ENCODE measurements at places on chromosomes 12 and 14.

GRCh38 chr12:71591601-71592000 lies 72.0 kb downstream of the ZFC3H1 start:
- no peak overlapping the region for H3K4me3 ChIP-seq
- DNase-seq = no peak
- no peaks in the 10 kb centered on the region for H3K4me1 ChIP-seq
- H3K27ac ChIP-seq = no peak overlapping the region
- H3K27me3 ChIP-seq = peaks cover 92% of the 10 kb centered on the region

DNA sequence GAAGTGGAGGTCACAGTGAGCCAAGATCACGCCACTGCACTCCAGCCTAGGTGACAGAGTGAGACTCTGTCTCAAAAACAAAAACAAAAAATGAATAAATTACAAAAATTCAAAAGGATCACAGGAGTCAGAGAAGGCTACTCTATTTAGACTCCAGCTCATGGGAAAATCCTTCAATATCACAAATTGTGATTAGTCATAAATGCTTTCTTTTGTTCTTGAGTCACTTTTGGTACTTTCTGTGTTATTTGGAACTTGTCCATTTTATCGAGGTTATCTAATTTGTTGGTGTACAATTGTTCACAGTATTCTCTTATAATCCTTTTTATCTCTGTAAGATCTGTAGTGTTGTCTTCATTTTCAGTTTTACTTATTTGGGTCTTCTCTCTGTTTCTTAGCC lies 18.9 kb downstream of the ALDH2 start:
- no peak overlapping the region for H3K4me3 ChIP-seq
- H3K27me3 ChIP-seq = no peaks in the 10 kb centered on the region
- H3K4me1 ChIP-seq = no peaks in the 10 kb centered on the region
- peaks cover 6% of the 10 kb centered on the region for H3K36me3 ChIP-seq
- no peak overlapping the region for H3K27ac ChIP-seq

DNA sequence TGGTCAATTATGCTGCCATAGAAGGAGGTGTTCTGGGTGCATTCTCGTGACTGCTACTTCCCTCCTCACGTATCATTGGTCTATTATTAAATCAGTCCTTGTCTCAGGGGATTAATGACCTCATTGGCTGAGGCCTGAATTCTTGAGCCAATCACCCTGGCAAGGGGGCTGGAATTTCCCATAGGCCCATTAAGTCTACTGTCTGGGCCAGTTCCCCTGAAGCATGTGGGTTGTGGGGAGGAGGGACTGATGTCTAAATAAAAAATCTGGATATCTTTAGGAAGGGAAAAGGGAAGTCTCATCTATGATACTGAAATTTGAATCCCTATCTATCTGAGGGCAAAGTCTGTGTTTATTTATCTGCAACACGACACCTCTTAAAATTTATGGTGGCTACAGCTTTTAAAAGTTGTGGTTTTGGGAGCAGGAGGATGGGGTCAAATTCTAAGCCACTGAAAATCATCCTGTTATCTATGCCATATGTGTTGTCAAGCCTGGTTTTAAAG lies 71.9 kb downstream of the DYRK2 start:
- no peaks in the 10 kb centered on the region for H3K36me3 ChIP-seq
- H3K4me3 ChIP-seq = no peak overlapping the region
- H3K27ac ChIP-seq = no peak overlapping the region
- no peaks in the 10 kb centered on the region for H3K27me3 ChIP-seq
- H3K4me1 ChIP-seq = no peaks in the 10 kb centered on the region

DNA sequence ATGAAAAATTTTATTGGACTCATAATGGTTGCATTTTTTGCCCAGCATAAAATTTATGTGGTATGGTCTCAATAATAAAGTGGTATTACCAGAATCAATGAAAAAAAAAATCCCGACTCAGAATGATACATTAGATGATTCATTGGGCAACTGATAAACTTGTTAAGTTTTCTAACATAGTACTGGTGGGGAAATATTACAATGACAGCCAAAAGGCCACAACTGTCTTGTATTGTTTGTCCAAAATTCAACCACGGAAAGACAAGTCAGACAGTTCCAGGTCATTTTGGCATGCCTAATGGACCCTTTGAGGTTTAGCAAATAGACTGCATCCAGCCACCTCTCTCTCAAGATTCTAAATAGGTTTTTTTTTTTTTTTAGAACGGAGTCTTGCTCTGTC lies 70.5 kb upstream of the TRIM9 start:
- H3K4me3 ChIP-seq = no peak overlapping the region
- H3K27me3 ChIP-seq = no peaks in the 10 kb centered on the region
- H3K27ac ChIP-seq = no peak overlapping the region
- no peak for DNase-seq
- H3K4me1 ChIP-seq = no peaks in the 10 kb centered on the region

DNA sequence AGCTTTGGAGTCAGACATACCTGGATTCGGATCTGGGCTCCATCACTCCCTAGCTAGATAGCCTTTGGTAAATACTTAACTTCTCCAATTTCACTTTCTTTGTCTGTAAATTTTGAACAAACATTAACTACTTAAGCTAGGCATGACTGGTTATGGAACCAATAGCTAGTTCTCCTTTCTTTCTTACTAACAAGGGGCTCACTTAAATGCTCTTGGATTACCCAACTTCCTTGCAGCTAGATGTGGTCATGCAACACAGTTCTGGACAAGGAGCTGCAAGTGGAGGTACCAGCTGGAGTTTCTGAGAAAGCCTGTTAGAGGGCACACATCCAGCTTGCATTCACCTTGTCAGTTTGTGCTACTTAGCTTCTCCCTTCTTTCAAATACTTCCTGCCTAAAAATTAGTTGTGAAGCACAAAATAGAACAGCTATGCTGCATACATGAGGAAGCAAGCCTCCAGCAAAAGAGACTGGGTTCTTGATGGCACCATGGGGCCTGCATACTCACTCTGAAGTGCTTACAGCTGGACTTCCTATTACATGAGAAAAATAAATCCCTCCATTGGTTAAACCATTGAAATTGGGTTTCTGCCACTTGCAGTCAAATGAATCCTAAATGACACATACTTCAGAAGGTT lies 210.1 kb upstream of the EEA1 start:
- no peak overlapping the region for H3K4me3 ChIP-seq
- no peaks in the 10 kb centered on the region for H3K36me3 ChIP-seq
- no peak overlapping the region for H3K27ac ChIP-seq
- H3K4me1 ChIP-seq = peaks cover 7% of the 10 kb centered on the region

DNA sequence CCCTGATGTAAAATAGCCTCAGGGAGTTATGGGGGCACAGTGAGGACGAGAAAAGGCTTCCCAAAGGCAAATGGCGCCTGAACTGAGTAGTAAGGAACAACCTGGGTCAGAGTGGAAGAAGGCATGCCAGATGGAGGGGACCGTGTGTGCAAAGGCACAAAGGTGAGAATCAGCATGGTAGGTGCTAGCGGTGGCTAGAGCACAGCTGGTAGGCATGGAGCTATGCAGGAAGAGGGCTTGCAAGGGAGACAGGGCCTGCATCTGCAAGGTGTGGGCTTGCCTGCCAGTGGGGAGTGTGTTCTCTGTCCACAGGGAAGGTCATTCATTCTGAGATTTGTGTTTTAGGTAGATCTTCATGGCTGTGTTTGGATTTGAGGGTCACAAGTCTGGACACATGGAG lies 18.5 kb upstream of the HSP90AA1 start:
- no peak overlapping the region for H3K27ac ChIP-seq
- no peak for DNase-seq
- H3K36me3 ChIP-seq = no peaks in the 10 kb centered on the region
- H3K4me1 ChIP-seq = no peaks in the 10 kb centered on the region
- no peaks in the 10 kb centered on the region for H3K27me3 ChIP-seq

DNA sequence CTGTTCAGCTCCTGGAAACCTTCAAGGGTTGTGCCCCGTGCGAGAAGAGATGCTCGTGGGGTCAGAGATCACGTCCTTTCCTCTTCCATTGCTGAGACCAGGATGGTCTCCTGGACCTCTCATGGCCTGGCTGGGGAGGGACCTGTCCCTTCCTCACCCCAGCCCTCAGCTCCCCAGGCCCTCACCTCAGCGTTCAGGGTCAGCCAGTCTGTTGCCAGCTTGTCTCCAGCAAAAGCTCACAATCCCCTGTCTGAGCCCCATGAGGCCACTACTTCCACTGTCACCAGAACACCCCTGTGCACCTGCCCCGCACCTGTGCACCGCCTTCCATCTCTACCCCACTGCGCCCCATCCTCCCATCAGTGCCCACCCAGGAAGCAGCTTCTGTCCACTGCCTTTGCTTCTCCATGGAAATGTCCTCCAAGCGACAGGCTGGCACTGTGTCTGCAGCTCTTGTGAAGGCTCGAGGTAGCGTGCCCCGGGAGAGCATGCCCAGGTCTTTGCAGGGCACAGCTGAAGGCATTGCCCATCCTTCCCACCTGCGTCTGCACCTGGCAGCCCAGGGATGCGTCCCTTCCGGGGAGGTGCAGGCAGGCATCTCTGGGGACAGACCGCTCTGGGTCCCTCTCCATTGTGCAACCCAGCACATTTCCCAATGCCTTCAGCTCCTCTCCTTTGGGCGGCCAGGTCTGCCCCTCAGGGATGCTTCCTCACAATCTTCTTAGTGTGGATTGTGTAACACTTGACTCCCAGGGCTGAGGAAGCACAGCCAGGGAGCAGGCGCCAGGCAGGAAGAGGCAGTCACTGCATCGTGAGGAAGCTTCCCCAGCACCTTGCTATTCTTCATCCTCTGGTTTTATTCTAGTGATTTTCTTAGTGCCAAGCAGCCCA lies 179.6 kb downstream of the ADGRD1 start:
- no peak for DNase-seq
- no peaks in the 10 kb centered on the region for H3K36me3 ChIP-seq
- peaks cover 18% of the 10 kb centered on the region for H3K4me1 ChIP-seq
- peaks cover 8% of the 10 kb centered on the region for H3K27me3 ChIP-seq

DNA sequence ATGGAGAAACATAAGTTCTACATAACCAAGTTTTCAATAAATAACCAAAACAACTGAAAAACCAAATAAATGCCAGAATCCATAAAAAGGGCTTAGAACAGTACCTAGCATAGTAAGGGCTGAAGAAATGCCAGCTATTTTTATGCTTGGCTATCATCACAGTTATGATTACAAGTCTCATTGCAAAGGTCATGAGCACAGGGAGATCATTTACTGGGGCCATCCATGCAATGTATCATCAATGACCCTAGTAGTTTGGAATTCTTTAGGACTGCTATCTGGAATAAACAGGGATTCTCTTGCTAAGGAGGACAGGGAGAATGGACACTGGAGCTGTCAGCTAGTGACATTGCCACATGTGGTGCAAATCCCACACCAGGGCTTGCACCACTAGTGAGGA lies 92.5 kb upstream of the NAP1L1 start:
- no peak for DNase-seq
- H3K4me1 ChIP-seq = no peaks in the 10 kb centered on the region
- H3K36me3 ChIP-seq = no peaks in the 10 kb centered on the region
- H3K27ac ChIP-seq = no peak overlapping the region

DNA sequence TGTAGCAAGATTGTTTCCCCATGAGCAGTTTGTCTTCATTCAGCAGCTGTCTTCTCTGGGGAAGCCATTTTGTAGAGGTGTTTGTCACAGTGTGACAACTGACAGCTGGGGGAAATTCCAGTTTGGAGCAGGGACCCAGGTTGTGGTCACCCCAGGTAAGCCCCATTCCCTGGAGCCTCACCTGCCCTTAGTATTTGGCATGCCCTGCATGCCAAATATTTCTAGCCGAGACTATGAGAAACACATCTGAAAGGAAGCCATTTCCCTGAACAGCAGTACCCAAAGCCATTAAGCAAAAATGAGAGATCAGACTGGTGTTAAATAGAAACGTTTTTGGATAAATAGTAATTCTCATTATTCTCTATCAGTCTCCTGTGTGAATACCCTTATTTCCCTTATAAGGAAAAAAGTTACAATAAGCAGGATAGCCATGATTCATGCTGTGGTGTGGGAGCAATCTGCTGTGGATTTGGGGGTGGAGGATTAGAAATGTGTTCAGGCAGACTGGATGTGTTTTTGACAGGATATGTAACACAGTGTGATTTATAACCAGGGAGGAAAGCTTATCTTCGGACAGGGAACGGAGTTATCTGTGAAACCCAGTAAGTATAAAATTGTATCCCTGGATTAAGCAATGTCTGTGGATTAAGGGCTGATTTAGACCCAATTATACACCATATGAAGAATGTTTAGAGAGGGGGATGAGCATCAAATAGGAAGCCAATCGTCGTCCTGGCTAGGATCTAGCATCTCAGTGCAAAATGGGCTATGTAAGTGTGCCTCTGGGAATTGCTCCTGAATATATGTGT lies 68.9 kb downstream of the DAD1 start:
- peak overlapping the region; percentile 97 for H3K27ac ChIP-seq
- peak overlapping the region; percentile 85 for H3K4me3 ChIP-seq
- H3K36me3 ChIP-seq = peaks cover 78% of the 10 kb centered on the region
- H3K27me3 ChIP-seq = no peaks in the 10 kb centered on the region
- DNase-seq = no peak

DNA sequence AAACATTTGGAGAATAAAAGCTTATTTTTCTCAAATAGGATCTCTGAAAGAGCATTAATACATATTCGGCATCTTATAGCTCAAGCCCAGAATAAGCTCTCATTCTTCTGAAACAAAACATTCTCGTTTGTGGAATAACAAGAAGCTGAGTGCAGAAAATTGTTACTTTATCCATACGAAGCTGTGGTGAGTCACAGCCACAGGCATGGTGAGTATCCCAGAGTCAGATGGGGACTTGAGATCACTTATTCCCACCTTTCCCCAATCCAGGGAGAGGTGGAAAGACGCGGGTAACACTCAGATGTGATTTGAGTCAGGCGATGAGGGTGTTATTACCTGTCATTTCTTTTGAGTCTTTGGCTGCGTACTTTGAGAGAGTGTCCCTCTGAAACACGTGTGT lies 214.6 kb upstream of the TMEM132C start:
- H3K27ac ChIP-seq = no peak overlapping the region
- no peak overlapping the region for H3K4me3 ChIP-seq
- H3K27me3 ChIP-seq = no peaks in the 10 kb centered on the region
- no peaks in the 10 kb centered on the region for H3K4me1 ChIP-seq

DNA sequence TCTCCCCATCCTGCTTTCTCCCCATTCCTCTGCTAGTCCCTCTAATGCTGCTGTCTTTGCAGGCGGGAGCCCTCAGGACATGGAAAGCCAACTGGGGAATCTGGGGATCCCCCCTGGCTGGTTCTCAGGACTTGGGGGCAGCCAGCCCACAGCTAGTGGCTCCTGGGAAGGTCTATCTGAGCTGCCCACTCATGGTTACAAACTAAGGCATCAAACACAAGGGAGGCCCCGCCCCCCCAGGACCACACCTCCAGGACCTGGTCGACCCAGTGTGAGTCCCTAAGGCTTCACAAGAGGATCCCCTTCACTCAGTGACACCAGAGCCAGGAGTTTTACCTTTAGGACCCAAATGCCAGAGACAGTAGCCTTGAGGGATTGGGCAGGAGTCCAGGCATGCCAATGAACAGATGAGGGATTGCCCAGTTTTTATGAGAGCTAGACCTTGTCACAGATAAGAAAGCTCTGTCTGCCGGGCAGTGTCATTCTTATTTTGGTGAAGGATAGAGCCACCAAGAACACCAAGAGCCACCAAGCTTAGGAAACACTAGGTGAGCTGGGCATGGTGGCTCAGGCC lies 8.0 kb upstream of the CPNE6 start:
- peaks cover 3% of the 10 kb centered on the region for H3K36me3 ChIP-seq
- peaks cover under 1% of the 10 kb centered on the region for H3K4me1 ChIP-seq

- peaks cover 25% of the 10 kb centered on the region for H3K36me3 ChIP-seq
- DNase-seq = no peak
- peak overlapping the region; percentile 89 for H3K4me3 ChIP-seq
- peaks cover 62% of the 10 kb centered on the region for H3K4me1 ChIP-seq
- H3K27ac ChIP-seq = peak overlapping the region; percentile 86
Observed at GRCh38 chr12:122081083-122081696, 2.6 kb downstream of the MLXIP start.
